ENCODE measurements at places on chromosomes 12 and 14. TPM values are rescaled to one million over a fixed set of nuclear protein-coding genes. Genes with fewer than 3 reads are reported as not detected.

The IFI27L2 gene
- total RNA-seq: 63.5 TPM

The GAS2L3 gene
- 41.4 TPM for total RNA-seq

The FAM216A gene
- total RNA-seq: 40.6 TPM

The ITGB7 gene
- not detected for total RNA-seq

The AMHR2 gene
- total RNA-seq: not detected

The DIO2 gene
- 0.38 TPM for total RNA-seq

The CGRRF1 gene
- total RNA-seq: 9.3 TPM

The CLEC4E gene
- not detected for total RNA-seq

The GLIPR1L1 gene
- not detected for total RNA-seq

The ITGA7 gene
- total RNA-seq: 217 TPM

The SAMD15 gene
- 1.7 TPM for total RNA-seq

GRCh38 chr12:115885040-115885690 lies 392.3 kb downstream of the MED13L start:
- DNase-seq: no peak

GRCh38 chr12:70243510-70244371 lies 508 bp downstream of the CNOT2 start:
- peak; percentile 60 for DNase-seq

- no peak for DNase-seq
Measured at GRCh38 chr12:106392759-106393158, 35.2 kb downstream of the POLR3B start.

GRCh38 chr14:54450535-54450934 lies 9.4 kb upstream of the CNIH1 start:
- DNase-seq: peak; percentile 51

DNA sequence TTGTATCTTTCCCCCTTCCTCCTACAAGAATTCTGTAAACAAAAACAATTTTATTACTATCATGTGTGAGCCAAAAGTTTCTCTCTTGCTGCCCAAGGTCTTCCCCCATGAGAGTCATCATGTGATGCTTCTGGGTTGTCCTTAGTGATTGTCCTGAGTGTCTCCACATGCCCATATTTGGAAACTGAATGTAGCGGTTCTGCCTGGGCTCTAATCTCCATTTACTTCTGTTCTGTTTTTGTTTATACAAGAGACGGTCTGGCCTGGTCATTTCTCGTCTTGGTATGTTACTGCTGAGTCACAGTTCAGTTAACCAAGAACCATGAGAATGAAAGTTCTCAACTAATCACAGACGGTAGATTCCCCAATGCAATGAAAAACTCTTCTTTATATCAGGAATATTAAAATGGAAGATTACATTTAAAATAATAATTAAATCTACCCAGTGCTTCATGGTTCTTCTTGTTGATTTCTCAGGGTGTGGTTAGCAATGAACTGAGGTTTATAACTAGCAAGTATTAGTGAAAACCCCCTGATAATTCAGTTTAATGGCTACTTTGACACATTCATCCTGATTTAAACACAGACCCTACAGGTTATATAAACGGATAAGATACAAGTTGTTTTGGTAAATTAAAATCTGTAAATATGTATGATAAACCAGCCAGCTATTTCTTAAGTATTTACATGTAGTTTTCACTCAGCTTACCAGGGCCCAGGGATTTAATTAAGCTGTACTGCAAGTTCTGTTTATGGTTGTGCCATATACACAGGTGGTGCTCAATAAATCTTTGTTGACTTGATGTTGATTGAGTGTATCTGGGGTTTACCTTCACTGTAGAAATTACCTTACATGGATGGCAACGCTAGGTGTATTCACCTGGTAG lies 81.1 kb downstream of the PELI2 start:
- DNase-seq: peak; percentile 98

- no peak for DNase-seq
Measured at GRCh38 chr14:101294136-101294535, 267.2 kb upstream of the DIO3 start.

DNA sequence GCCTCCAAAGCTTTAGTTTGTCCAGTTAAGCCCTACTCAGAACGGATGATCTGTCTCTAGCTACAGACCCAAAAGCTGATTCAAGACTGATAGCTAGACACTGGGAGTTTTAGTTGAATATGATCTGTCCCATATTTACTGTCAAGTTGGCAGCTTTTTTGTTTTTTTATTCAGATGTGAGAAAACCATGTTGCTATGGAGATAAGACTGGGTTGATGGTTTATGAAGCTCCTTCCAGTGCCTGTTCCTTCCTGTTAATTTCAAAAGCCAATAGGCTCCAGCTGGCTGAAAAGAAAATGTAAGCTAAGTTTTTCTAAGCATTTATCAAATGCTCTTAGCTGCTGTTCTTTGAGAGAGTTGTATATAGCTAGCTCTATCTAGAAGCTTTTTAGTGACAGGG lies 4.7 kb downstream of the DYNLL1 start:
- peak; percentile 29 for DNase-seq

DNA sequence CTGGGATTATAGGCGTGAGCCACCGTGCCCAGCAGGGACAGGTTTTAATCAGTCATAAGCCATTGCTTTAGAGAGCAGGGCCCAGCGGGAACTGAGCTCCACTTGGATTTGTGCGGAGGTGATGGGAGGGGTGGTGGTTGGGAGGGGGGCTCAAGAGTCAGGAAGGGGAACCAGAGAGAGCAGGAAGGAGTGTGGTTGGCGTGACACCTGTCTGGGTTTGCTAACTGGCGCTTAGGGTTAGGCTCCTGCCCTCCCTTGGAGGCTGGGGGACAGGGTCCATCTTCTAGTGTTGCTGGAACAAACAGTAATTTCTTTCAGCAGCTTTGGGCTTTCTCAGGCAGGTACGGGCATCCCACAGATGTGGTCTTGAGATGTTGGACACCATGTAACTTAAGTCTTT lies 7.5 kb upstream of the ALDH2 start:
- DNase-seq: no peak

DNA sequence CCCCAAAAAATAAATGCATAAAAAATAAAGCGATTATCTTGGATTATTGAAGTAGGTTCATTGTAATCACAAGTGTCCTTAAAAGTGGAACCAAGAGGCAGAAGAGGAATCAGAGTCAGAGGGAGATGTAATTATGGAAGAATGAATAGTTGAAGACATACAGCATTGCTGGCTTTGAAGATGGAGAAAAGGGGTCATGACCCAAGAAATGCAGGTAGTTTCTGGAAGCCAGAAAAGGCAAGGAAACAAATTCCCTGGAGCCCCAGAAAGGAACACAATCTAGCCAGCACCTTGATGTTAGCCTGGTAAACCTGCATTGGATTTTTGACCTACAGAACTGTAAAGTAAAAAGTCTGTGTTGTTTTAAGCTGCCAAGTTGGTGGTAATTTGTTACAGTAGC lies 57.5 kb upstream of the PTGR2 start:
- DNase-seq: no peak

- DNase-seq: no peak
Measured at GRCh38 chr14:66401449-66402095, 84.6 kb upstream of the CCDC196 start.

DNA sequence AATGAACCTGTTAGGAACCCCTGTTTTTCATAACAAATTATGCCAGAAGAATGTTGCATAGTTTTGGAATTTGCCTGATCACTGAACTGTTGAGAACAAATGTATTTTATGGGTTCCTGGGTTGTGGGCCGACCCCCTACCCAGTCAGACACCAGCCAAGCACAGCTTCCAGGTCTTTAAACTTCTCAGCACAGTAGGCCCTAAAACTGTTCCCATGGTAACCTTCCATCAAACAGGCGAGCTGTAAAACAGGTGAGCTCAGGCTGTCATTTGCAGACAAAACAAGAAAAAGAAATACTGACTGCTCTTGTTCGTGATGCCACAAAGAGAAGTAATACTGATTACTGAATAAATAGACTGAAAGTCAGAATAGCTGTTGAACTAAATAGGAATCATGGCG lies 147.0 kb downstream of the PTPRO start:
- no peak for DNase-seq

GRCh38 chr12:66763467-66763866 lies 84.6 kb upstream of the GRIP1 start:
- no peak for DNase-seq

DNA sequence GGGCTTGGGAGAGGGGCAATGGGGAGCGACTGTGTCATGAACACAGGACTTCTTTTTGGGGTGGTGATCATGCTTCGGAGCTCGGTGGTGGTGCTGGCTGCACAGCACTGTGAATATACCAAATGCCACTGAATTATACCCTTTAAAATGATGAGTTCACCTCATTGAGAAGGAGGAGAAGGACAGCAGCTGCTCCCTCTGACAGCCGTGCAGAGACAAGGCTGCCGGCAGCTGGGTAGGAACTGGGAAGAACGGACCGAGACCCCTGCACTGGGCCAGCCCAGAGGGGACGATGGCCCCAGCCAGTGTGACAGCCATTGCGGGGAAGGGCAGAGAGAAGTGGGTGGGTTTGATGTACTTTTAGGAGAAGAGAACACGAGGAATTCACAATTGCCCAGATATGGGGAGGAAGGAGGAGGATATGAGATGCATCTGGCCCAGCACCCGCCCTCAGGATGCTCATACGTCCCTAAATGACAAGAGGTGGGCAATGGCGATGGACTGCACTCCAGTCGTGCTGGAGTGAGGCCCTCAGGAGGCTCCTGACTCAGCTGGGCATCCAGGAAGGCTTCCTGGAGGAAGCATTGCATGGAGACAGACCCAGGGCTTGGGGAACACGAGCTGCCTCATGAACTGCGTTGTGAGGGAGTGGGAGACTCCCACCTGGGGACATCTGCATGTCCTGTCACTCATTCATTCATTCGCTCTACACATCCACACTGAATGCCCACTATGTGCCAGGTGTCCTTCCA lies 64.3 kb upstream of the C14orf180 start:
- no peak for DNase-seq

DNA sequence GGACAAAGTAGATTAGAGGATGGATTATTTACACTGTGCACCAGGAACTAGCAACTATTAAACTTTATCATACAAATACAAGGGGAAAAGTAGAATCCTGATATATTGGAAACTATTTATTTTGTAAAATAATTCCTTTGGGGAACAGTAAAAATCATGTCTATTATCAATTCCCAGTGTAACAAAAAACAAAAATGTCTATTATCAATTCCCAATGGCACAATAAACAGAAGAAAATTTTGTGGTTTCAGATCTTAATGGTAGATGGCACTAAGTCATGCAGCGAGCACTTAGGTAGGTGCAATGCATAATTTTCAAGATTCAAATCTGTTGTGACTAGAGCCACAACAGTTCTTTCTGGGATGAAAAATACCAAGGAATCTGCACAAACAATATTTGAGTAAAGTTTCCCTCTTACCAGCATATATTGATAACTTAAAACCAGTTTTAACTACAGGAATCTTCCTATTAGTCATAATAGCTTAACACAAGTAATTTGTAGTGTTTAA lies 13.7 kb downstream of the CFL2 start:
- DNase-seq: peak; percentile 56

DNA sequence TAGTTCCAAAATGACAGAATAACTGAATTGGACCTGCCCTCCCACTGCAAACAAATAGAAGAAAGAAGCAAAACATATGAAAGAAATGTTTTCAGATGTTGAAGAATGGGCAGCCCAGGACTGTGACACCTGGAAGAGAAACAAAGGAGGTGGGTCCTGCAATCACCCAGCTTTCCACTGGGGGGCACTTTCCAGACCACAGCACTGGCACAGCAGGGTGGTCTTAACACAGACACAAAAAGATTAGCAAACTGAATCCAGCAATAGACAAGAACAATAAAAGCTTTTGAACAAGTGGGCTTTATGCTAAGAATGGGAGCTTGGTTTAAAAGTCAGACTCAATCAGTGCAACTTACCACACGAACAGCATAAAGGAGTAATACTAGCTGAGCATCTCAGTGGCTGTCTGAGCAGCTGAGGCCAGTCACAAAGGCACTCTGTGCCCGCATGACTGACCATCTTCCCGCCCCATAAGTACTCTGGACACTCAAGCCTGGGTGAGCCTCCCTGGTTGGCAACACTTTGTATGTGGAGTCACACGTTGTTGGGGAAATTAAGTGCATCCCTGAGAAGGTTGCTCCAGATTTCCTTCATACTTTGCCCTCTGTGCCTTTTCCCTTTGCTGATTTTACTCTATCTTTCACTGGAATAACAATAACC lies 27.7 kb downstream of the JKAMP start:
- DNase-seq: no peak
